Lower lobe of right lung (tissue), 2 donors: ENCODE measurements at places on chromosomes 3 and 15. TPM values are rescaled to one million over a fixed set of nuclear protein-coding genes. Genes with fewer than 3 reads are reported as not detected.

DNA sequence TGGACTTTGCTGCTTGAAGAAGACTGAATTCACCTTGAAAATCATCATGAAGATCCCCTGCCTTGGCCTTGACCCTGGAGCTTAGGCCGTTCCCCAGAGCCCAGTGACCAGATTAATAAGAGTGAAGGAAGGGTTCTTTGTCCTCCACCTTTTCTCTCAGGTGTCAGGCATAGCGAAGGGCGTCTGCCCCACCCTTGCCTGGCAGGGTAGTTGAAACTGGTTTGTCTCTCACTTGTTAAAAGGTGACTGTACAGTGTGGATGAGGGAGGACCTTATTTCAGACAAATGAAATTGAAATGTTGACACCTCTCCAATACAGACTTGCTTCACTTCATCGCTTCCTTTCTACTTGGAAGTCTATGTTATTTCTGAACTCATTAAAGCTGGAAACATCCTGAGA lies 223.7 kb upstream of the BHLHE40 start:
- DNase-seq, result no peak

GRCh38 chr3:4753073-4753691 lies 226.1 kb upstream of the BHLHE40 start:
- DNase-seq, result no peak

The THAP10 gene
- 2.4 TPM for total RNA-seq

DNA sequence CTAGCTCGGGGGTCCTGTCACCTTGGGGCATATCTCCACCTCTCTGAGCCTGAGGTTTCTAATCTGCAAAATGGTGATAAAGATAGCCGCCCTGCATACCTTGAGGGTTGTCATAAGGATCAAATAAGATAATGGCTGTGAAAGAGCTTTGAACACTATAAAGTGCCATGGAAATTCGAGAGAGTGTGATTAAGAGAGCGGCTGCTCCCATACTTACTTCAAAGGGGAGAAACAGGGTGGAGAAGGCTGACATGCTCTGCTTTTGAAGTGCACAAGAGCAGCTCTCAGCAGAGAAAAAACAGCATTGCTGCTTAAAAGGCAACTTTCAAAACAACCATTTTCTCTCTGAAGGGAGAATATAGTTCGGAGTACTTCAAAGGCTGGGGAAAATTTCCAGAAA lies 529.2 kb downstream of the EPHB1 start:
- DNase-seq, result no peak

The SLC51B gene
- total RNA-seq, result 3.2 TPM

The ISL2 gene
- 0.38 TPM for total RNA-seq

The PLA2G4D gene
- total RNA-seq, result not detected
